Left cardiac atrium (tissue), 4 donors: ENCODE measurements at places on chromosomes 1 and 21. TPM values are rescaled to one million over a fixed set of nuclear protein-coding genes. Genes with fewer than 3 reads are reported as not detected.
A peak's percentile ranks its signal among the peaks of the same experiment; 100 is the strongest.

The ACTL8 gene
- total RNA-seq = not detected

The DAB1 gene
- 0.91 TPM for total RNA-seq

The SLFNL1 gene
- total RNA-seq = 0.21 TPM

The C1orf21 gene
- 61.3 TPM for total RNA-seq

The FOXO6 gene
- total RNA-seq = 2.9 TPM

The ADORA3 gene
- 5.5 TPM for total RNA-seq

The KRTAP11-1 gene
- total RNA-seq = not detected

The ZNF648 gene
- not detected for total RNA-seq

The WNT4 gene
- total RNA-seq = not detected

The CACHD1 gene
- 3.5 TPM for total RNA-seq

The TMPRSS3 gene
- total RNA-seq = 0.18 TPM

GRCh38 chr1:21239221-21239620 lies 51.0 kb downstream of the ECE1 start:
- DNase-seq = no peak

- no peak for DNase-seq
These were observed 66.2 kb downstream of the ERI3 start for GRCh38 chr1:44288883-44289282.

DNA sequence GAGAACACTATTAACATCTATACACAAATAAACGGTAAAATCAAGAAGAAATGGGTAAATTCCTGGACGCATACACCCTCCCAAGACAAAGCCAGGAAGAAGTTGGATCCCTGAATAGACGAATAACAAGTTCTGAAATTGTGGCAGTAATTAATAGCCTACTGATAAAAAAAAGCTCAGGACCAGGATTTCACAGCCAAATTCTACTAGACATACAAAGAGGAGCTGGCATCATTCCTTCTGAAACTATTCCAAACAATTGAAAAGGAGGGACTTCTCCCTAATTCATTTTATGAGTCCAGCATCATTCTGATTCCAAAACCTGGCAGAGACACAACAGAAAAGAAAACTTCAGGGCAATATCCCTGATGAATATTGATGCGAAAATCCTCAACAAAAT lies 70.7 kb upstream of the FMO3 start:
- DNase-seq = no peak

DNA sequence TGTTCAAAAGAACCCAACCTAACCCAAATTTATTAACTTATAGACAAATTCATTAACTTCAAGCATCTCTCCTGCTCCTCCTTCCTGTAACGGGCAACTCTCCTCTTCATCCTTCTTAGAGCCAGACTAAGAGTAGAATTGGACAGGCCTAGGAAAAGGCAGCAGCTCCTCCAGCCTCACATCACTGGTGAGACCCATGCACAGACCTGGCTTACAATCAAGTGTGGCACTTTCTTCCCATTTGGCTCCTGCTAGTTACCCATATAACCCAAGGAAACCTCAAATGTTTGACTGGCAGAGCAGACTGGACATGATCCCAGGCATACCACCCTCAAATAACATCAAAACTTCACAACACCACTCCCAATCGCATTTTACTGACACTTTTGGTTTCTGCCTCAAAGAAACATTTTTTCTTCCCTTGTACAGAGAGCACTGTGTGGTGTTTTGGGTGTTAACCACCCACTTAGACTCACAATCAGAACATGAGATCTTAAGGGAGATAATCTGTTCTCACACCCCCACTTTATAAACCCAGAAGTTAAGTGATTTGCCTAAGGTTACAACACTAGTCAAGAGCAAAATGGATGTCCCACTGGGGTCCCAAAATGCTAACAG lies 101.4 kb downstream of the SIPA1L2 start:
- DNase-seq = no peak

DNA sequence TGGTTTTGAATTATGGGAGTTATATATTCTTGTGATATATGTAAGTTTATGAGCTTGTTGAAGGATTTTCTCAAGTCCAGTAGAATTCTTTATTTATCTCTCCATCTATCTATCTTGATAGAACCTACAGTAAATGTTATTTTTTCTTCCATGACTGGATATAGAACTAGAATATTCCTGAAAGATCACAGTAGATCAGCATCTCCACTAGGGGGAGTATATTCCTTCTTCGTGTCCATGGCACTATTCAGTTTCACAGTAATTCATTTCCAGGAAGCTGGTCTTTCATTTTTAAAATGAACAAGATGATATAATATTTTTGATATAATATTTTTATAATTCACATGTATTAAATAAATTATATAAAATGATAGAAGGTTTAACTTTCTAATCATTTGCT lies 18.8 kb downstream of the TMPRSS15 start:
- DNase-seq = no peak

DNA sequence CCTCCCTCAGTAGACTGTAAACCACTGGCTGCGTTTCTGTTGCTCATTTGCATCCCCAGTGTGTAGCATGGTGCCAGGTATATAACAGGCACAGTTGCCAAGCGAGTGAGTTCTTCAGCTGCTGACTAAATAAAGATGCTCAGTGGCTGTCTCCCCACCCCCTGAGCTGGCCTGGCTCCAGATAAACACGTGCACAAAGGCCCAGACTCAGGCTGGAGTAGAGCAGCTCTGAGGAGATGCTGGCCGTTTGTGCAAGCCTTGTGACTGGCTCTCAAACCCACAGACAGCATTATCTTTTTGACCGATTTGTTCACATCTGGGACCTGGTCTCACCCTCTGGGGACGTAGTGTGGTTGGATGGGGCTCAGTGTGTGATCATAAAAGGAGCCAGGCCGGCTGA lies 7.1 kb downstream of the CHRNB2 start:
- DNase-seq = no peak

- no peak for DNase-seq
These were observed 37.5 kb upstream of the LAMC2 start for GRCh38 chr1:183148599-183148998.

- no peak for DNase-seq
These were observed 177.3 kb downstream of the KCTD3 start for GRCh38 chr1:215744419-215744818.

GRCh38 chr1:119139857-119140176 lies 636 bp downstream of the WARS2 start:
- DNase-seq = peak; percentile 21

GRCh38 chr1:32014199-32014947 lies 705 bp downstream of the KHDRBS1 start:
- peak; percentile 66 for DNase-seq

GRCh38 chr1:170662561-170663403 lies 1.1 kb upstream of the PRRX1 start:
- DNase-seq = no peak

- no peak for DNase-seq
These were observed 15.3 kb upstream of the TRNAU1AP start for GRCh38 chr1:28537457-28538199.

GRCh38 chr1:234697015-234697414 lies 87.0 kb upstream of the IRF2BP2 start:
- DNase-seq = no peak

DNA sequence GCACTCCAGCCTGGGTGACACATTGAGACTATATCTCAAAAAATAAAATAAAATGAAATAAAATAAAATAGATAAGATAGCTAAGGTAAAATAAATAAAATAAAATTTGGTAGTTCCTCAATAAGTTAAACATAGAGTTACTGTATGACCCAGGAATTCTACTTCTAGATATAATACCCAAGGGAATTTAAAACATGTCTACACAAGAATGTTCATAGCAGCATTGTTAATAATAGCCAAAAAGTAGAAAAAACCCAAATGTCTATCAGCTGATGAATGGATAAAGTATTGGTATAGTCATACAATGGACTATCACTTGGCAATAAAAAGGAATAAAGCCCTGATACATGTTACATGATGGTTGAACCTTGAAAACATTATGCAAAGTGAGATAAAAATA lies 47.8 kb downstream of the CEP350 start:
- no peak for DNase-seq

GRCh38 chr1:207172321-207172720 lies 68.3 kb downstream of the C4BPA start:
- DNase-seq = no peak

- no peak for DNase-seq
These were observed 526.3 kb downstream of the PTPRU start for GRCh38 chr1:29762635-29763034.

DNA sequence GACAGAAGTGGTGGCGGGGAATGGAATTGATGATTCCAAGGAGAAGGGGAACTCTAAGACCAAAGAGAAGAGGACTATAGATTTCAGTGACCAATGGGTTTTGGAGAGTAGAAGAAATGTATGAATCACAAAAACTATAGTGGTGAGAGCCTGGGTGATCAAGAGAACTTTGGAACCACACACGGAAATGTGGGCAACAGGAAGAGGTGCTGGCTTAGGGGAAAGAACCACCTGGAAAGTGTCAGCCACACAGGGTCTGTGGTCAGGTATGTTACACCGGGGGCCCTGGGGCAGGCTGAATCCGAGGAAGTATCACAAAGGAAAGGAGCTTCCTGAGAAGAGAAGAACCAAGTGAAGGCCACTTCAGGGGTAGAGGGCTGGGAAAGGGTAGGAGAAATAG lies 11.5 kb upstream of the CHIA start:
- DNase-seq = no peak

DNA sequence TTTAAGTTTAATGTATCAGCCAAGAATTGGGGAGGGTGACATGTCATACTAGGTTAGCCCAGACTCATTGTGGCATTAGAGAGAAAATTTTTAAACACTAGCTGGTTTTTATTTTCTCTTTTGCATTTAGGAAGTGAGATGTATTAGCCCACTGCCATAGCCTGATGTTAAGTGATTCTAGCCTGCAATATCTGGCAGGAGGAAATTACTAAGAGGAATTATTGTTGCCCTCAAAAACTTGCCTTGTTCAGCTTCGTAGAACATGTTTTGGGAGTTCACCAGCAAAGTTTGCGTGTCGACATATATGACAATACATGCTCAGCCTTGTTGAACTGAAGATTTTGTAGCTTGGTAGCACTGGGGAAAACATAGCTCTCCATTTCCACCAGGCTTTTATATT lies 12.5 kb downstream of the ADAM30 start:
- no peak for DNase-seq
